Hypothalamus (tissue), 51 donors: ENCODE measurements at places on chromosomes 2 and 18.

GRCh38 chr18:60500960-60501359 is 128.4 kb upstream of the MC4R start:
- no peak for DNase-seq

GRCh38 chr18:5534845-5535244 is 9.0 kb downstream of the EPB41L3 start:
- no peak for DNase-seq

GRCh38 chr2:175414191-175414881 is 232.8 kb upstream of the ATP5MC3 start:
- DNase-seq = no peak

DNA sequence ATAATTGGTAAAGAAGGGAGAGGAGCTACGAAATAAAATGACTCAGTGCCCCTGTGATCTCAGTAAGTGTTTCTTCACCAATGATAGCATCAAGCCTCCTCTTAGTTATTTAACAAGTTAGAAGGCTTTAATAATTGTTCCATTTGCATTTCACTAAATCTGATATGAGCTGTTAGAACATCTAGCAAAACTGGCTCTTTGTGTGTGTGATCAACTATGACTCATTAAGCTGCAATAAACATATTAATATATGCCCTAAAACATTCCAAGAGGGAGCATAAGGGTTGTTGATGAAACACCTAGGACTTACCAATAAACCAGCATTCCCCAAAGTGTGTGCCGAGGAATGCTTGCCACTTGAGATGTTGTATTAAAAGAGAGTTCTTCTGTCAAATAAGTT is 115.2 kb downstream of the OSBPL6 start:
- no peak for DNase-seq

- DNase-seq = no peak
Observed at GRCh38 chr2:96437512-96437911, 67.6 kb downstream of the NEURL3 start.

- DNase-seq = no peak
Observed at GRCh38 chr2:25808006-25808383, 70.3 kb downstream of the ASXL2 start.

DNA sequence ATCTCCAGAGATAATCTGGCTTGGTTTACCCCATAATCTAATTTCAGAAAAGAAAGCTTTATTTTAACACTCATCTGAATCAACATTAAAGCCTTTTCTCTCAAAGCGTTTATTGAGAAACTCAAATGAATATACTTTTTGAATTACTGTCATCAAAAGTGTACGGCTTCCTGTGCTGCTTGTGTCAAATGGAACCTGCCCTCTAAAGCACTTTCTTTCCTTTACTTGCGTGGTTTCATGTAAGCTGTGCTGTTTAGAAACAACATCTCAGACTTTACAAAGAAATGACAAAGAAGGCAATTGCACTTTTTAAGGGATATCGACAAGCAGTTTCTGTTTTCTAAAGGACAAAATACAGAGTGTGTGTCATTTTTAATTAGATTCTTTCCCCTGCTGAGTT is 35.1 kb downstream of the CYBRD1 start:
- DNase-seq = no peak

DNA sequence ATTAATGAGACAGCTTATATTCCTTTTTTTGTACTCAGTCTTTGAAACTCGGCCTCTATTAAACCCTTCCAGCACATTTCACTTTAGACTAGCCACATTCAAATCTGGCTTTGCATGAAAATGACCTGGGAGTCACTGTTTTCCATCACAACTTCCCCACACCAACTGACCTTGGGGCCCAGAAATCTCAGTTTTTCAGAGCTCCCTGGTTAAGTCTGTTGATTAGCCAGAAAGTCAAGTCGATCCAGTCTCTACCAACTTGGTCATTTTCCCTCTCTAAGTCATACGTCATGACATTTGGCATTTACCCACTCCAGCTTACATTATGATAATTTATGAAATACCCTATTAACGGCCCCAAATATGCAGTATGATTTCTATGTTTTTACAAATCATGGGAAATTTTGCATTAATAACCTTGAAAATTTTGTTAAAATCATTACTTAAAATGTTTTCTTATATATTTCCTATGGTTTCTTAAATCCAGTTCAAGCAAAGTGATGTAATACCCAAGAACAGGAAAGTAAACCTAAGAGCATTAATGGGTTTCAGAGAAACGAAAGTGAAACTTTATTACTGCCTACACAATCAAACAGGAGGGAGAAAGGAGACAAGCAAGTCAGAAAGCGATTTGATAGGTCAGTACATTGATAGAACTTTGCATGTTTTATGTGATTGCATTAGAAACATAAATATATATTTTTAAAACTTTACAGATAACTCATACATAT is 77.1 kb downstream of the SPATS2L start:
- DNase-seq = no peak

- no peak for DNase-seq
Observed at GRCh38 chr18:31250902-31251301, 67.1 kb upstream of the DSG1 start.

DNA sequence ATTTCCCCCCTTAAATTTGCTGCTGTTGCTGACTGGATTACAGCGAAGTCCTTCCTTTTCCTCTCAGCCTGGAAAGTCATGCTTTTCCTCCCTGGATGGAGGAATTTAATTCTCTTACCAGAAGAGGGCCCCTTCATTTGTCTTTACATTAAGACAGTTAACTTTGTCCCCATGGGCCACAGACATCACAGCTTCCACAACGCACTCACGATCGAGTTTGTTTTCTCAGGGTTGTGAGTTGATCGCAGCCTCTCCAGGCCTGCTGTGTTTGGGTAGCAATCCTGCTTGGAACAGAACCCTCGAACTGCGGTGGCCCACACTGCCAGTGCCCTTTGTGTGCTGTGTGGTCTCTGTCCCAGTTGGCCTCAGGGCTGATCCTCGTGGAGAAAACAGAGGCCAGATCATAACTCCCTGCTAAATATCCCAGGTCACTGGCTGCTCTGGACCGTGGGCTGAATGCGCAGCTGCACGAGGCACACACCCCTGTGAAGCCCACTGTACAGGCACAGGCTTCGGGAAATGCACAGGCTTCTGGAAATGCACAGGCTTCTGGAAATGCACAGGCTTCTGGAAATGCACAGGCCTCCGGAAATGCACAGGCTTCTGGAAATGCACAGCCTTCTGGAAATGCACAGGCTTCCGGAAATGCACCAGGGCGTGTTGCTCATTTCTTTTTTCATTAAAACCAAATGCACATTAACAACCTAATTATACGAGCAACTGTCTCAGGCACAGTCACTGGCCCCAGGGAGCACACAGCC is 2.2 kb upstream of the PDIA6 start:
- no peak for DNase-seq

- DNase-seq = no peak
Observed at GRCh38 chr18:48721312-48721711, 182.5 kb downstream of the CTIF start.

DNA sequence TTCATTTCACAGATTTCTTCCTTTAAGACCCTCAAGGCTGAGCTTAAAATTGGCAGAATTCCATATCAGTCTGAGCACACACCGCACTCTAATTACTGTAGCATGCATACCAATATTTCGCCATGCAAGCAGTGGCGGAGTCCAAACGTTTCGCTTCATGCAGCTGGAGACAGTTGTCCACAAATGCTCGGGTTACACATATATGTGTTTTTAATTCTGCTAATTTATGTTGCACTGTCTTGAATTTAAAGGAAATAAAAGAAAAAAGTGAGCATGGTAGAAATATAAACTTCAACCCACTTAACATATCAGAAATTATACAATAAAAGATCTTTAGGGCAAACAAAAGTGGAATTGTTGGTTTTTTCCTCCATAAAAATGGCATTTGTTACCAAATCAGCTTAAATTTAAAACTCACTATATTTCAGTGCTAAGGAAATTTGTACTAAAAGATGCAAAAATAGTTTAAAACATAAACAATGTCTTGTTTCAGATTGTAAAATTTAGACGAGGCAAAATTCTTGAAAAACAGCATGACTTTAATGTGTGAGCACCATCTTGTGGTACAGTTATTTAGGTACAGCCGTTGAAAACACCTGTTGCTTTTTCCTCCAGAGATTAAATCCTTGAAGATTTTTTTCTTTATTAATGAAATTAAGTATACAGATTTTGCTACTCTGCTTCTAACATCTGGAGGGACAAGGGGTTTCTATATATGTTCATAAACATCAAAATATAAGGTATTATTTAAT is 24.1 kb upstream of the KANSL1L start:
- DNase-seq = no peak

DNA sequence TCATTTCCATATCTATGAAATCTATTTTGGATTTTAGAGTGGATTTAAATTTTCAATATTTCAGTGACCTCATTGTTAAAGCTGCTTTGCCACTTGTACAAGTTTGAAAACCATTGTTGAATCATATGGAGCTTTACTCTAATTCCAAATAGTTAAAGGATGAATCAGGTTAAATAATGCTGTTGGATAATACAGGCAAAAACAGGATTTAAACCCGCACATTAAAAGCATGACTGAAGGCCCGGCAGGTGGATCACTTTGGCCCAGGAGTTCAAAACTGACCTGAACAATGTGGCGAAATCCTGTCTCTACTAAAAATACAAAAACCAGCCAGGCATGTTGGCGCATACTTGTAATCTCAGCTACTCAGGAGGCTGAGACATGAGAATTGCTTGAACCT is 68.3 kb downstream of the RIF1 start:
- DNase-seq = no peak

- no peak for DNase-seq
Observed at GRCh38 chr18:31044926-31045325, 2.4 kb upstream of the DSC3 start.

DNA sequence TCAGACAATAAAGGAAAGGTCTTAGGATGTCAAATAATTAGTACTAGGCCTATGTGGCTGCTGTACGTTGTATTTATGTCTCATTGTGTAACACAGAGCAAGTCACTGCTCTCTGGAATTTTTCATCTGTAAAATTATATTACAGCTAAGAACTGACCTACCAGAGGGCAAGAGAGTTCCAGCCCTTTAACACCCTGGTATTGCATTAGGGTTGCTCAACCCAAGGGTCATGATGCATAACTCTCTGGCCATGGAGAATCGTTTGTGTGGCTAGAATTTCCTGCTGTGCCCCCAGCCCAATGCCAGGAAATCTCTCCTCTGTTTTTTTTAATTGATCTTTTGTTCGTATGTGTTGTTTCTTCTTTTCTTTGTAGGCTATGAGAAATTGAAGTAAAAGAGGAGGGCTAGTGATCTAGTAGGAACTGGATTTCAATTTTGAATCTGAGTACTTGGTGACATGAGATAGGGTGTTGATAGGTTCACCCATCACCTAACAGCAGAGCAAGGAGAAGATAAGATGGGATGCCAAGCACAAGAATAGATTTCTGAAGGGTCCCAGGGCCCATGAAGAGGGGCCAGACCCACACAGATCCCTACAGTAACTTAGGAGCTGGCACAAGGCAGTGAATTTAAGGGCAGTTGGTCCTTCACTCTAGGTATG is 571.2 kb upstream of the TNP1 start:
- no peak for DNase-seq

DNA sequence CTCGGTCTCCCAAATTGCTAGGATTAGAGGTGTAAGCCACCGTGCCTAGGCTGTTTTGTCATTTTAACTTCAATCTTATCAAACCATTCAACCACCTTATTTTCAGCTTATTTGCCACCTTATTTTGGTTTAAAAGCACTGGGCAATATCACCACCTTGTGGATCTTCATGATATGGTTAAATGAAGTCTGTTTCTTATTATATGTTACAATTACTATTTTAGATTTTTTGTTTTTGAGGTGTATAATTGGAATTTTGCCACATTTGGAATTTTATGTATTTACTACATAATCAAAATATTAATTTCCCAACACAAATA is 43.8 kb upstream of the SCN9A start:
- no peak for DNase-seq

DNA sequence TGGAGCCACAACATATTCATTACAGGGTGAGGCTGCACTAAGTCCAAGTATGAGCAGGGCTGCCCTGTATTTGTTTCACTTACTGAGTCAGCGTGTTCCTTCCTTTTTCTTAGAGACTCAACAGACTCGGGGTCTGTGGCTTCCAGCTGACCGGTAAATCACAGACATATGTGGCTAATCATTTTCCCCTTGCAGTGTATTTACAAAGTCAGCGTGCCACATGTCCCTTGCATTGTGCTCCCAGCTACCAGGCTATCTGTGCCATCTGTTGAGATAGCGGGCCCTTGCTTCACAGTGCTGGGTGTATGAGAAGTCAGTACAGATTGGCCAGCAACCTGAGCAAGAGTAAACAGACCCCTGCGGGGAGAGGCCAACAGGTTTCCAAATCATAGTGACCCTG is 254.3 kb downstream of the LRRTM1 start:
- DNase-seq = no peak

DNA sequence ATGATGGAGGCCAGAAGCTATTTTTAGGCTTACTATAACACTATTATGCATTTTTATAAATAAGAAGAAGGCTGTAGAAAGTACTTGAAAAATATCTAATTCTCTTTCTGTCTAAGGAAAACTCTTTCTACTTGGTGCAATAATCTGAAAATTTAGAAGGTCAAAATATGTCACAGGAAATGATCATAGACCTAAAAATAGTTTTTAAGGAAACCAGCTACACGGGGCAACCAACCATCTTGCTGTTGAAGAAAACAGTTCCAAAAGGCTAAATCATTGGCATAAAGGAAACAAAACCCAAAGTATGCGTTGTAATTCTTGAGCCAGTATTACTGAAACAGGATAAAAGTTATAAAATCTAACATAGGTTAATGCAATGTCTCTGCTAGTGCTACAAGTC is 40.2 kb downstream of the SOCS6 start:
- DNase-seq = no peak

- no peak for DNase-seq
Observed at GRCh38 chr18:2641638-2642037, 13.9 kb upstream of the SMCHD1 start.

DNA sequence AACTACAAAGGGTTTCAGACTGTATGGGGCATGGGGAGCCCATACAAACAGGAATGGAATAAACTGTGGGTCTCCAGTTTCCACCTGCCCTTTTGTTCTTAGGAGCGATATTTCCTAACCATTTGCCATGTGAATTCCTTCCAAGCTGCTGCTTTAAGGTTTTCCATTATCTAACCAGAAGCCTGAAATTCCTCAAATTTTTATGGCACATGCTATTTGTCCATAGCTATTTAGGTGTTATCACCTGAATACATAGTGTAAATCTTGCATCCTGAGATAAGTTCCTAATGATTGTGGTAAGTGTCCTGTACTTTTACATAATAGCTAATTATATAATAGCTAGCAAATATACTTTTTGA is 17.4 kb upstream of the PAIP2B start:
- no peak for DNase-seq

- no peak for DNase-seq
Observed at GRCh38 chr18:32152705-32153448, 37.0 kb upstream of the MEP1B start.

DNA sequence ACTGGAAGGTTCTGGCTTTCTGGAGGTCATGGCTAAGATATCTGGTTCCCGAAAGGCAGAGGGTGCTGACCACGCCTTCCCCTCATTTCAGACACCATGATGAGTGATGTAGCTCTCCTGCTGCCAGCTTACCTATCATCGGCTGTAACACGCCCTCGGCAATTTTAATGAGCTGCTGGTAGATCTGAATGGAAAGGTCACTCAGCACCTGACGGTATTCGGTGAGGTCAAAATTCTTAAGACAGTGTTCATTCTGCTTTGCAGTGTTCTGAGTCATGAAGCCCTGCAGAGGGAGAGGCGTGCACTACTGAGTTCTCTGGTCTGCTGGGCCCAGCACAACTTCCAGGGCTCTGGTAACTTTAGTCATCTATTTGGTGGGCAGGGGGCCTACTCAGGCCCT is 25.7 kb upstream of the ACAA2 start:
- DNase-seq = no peak
